GM23338 (cell line): ENCODE measurements at places on chromosomes 7 and 10.
A peak's percentile ranks its signal among the peaks of the same experiment; 100 is the strongest.

DNA sequence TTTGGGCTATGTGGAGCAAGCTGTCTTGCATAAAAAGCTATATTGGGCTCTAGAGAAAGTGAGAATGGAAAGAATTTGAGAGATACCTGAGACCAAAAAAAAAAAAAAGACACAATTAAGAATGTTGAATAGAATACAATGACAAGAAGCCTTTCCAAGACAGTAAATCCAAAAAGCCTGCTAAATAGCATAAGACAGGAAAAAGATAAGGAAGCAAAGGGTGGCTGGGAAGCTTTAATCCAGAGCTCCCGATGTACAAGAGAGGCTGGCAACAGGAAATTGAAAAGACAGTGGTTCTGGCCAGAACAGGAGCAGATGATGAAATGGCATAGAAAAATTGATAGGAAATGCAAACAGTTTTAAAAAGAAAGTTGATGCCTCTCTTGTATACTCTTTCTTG, 174.9 kb downstream of the CACNA2D1 start:
- no peak for DNase-seq

GRCh38 chr7:119931230-119931824, 341.6 kb upstream of the KCND2 start:
- no peak for DNase-seq

- no peak for DNase-seq
Measured at GRCh38 chr7:135644154-135644553, 18.2 kb upstream of the STMP1 start.

DNA sequence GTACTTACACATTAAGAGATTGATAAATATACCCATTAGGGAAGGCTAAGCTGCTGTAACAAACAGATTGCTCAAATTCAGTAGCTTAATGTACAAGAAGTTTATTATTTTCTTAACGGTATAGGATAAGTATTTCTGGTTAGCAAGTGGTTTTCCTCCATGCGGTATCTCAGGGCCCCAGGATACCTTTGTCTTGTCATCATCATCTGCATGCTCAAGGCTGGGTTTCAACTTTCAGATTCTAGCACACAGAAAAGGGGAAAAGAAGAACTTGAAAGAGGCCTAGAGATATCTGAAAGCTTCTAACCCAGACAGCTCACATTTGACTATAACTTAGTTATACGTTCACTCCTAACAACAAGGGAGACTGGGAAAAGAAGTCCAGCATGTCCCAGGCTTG, 11.8 kb upstream of the GALNT17 start:
- DNase-seq = no peak

- no peak for DNase-seq
Measured at GRCh38 chr7:69747144-69747543, 148.9 kb downstream of the AUTS2 start.

DNA sequence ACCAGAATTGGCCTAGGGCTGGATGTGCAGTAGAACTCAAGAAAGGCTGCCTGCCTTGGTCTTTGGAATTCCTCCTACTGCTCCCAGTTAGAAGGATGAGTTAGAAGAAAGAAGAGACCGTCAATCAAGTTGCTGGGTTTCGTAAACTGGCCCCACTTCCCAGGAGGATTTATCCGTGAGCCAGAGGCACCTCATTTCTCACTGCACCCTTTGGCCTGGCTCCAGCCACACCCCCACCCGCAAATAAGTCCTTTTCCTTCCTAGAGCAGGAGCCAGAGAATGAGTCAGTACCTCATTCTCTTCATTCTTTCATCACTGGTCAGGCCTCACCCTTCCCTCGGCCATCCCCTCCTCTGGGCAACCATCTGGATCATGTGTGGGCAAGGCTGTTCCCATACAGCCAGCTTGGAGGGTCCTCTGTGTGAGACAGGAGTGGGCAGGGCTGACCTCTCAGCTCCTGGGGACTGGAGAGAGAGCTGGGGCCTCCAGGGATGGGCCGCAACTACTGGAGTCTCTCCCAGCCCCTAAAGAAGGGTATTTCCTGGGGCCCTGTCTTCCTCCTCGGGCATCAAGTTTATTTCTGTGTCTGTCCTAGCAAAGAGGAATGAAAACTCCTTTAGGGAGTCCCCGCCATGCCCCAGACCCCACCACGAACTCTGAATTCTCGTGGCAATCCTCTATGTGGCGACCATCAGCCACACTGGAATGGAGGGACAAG, 87.2 kb upstream of the DUSP5 start:
- no peak for DNase-seq

GRCh38 chr7:93935102-93935501, 13.6 kb downstream of the GNG11 start:
- no peak for DNase-seq

DNA sequence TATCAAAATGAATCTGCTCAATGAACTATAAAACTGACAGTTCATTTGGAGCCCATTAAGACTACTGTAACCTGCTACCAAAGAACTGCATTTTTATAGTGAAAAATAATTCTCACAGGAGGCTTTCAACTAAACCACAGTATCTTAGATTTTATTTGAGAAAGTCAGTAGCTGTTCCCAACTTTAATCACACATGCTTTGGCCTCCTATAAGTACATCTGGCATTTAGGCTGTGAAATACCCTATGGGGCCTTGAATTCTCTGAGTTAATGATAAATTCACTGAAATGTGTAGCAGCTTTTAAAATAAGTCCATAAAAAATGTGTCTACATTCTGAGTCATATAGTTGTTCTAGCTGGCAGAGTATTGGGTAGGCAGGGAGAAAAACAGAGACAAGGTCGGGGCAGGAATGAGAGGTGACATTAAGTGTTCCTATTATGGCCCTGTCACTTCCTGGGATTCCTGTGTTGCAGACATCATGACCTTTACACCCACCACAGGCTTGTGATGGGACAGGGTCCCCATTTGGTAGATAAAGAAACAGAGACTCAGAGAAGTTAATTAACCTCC, 588.8 kb downstream of the REEP3 start:
- DNase-seq = no peak

- peak; percentile 36 for DNase-seq
Measured at GRCh38 chr10:9608602-9609001, 1409.1 kb upstream of the CELF2 start.

DNA sequence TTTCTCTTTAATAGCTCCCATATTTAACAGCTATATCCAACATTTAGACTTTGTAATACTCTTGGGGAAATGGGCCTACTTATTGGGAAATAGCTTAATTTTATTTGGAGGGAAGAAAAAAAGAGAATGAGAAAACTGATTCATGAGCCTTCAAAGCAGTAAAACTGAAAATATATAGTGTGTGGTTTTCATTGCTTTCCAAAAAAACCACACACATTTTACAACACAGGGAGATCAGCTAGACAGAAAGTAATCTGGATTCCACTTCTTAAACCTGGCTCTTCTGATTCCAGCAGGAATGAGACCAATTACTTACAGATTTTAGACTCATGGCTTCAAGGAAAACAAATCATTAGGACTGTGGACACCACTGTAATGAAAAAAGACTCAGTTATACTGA, 48.7 kb downstream of the CH25H start:
- DNase-seq = no peak

GRCh38 chr7:2710286-2710655, 22.3 kb downstream of the AMZ1 start:
- no peak for DNase-seq

DNA sequence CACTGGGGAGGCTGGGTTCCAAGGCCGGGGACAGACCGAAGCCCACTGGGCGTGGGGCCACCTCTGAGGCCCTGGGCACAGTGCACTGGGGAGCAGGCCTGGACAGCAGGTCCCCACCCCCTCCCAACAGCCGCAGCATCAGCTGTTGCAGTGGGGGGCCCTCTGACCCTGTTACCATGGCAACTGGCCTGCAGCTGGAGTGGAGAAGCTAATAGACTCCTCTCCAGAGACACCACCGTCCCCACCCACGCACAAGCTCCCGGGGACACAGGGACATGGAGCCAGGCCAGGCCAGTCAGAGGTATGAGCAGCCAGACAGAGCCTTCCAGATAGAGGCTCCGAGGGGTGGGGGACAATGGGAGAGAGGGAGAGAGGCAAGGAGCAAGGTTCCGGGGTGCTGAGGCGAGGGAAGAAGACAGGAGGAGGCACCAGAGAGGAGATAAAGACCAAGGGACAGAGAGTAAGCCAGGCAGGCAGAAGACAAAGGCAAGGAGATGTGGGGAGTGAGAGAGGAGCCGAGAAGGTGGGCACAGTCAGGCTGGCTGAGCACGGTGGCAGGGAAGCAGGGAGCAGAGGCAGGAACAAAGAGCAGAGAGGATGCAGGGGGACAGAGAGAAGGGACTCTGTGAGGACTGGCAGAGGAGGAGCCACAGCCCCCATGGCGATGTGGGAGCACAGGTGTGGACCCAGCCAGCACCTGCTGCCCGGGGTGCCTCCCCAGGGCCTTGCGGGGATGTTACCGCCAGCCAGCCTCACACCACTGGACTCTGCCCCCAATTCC, 6.7 kb downstream of the KCNH2 start:
- no peak for DNase-seq

GRCh38 chr10:131666091-131666490, 234.7 kb upstream of the PPP2R2D start:
- no peak for DNase-seq

DNA sequence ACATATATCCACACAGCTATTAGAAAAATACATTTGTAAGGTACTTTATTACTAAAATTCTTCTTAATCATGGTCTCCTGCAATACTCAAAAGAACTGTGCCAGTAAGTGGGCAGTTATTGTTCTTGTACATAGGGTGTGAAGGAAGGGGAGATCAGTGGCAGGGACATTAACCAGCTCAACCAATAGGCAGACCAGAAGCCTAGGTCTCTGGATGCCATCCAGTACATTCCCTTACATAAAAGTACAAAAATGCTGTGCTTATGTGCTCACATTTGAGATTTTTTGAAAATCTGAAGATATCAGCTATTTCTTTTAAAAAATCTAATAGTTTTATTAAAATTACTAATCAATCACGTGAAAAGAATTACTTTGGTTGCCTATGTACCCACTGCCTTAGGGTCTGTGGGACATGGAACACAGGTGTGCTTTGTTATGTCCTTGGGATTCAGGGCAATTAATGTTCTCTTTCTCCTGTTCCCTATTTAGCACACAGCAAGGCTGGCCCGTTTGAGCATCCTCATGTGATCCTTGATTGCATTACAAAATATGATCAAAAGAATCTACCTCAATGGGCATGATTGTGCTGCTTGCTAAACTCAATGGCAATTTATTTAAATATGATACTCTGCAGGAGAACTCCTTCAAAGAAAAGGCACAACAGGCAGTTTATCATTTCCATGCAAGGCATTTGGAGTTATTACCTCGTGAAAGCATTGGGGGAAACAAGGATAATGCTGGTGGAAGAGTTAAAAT, 22.7 kb downstream of the TWIST1 start:
- no peak for DNase-seq

GRCh38 chr10:103557455-103557854, 64.0 kb downstream of the NEURL1 start:
- no peak for DNase-seq

DNA sequence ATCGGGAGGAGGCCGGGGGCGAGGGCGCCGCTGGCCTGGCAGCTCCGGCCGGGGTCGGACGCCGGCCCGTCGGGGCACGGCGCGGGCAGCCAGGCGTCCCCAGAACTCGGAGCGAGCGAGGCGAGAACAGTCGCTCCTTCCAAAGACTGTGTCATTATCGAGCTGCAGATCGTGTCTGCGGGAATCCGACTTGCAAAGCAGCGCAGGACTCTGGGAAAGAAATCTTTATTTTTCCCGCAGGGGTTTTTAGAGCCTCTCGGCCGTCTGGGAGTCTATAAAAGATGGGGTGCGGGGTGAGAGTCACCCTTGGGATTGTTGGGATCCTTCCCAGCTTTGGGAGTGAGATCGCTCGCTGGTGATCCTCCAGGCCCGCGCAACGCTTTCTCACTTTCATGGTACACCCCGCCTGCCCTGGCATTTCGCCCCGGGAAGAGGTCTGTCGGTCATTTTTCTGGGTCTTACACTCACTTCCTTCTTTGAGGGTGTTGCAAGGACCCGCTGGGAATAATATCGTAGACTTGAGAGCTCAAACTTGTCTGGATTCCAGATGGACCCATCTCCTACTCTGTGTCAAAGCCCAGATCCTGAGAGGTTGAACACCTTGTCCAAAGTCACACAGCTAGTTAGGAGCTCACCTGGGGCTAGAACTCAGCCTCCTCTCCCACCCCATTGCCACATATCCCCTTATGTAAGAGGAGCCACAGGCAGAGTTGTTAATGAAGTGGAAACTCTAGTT, 1.0 kb downstream of the UBTD1 start:
- peak; percentile 35 for DNase-seq

GRCh38 chr7:102082693-102083368, 203.8 kb upstream of the SH2B2 start:
- no peak for DNase-seq

DNA sequence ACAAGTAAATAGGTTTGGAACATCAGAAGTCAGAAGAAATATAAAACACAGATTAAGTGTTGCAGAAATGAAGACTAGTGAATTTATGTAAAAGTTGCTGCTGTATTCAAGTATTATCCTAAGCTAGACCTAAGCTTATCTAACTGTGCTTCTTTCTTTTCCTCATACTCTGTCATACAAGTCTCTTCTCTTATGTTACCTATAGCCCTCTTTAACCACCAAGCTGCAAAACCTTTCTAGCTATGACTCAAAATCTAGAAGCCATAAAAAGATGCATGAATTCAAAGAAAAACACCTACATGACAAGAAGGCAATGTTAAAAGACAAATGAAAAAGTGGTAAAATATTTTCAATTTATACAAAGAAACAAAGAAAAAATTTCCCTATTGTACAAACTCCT, 23.0 kb downstream of the DENND11 start:
- DNase-seq = no peak

DNA sequence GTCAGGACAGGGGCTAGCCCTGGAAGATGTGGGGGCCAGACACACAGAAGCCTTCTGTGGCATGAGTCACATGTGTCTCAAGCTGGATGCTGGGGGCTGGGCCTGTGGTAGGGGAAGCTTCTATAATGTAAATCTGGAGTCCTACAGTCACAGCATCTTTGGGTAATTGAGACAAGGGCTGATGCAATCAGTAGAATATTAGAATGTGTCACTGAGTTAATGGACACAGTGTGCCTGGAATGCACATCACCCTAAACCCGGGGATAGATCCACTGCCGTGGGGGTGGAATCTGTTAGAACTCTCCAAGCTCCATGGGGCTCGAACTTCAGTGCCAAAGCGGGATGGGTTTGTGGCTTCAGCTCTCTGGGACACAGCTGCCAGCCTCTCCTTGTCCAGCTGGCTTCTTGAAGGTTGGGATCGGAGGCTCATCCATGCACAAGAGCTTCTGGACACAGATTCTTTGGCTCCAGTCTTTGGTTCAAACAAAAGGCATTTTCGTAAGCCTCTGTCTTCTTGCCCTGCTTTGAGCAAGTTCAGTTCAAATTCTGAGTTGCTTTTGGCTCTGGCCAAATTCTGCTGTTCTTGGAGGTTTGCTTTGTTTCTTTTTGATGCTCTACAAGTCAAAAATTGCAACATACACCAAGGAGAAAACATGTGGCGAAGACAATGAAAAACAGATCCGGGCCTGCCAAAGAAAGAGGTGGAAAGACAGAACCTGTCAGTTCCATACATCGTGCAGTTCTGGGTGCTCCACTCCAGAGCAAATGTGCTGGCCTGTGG, 194.8 kb upstream of the ZNF32 start:
- DNase-seq = no peak

DNA sequence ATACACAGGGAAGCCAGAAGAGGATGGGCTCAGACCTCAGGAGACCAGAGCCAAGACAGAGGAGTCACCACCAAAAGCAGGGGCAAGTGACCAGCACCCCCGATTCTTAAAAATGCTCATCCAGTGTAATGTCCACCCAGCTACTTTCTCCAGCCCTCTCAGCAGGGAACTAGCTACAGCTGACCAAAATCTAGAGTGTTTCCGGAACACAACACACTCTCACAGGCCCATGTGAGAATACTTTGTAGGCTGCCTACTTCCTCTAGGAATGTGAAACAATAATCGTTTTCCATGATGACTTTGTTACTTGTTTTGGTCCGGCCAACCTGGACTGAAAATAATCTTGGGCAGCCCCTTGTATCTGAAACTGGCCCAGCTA, 14.5 kb downstream of the PSAP start:
- DNase-seq = no peak
